ENCODE measurements at places on chromosomes 11 and 22. TPM values are rescaled to one million over a fixed set of nuclear protein-coding genes. Genes with fewer than 3 reads are reported as not detected.

The DMC1 gene
- 0.91 TPM for total RNA-seq

The MMP3 gene
- not detected for total RNA-seq

The DDX25 gene
- total RNA-seq, result 0.24 TPM

The OR51I1 gene
- total RNA-seq, result not detected

The CARNS1 gene
- total RNA-seq, result 5.7 TPM

The FOLH1 gene
- not detected for total RNA-seq

The ARFGAP2 gene
- total RNA-seq, result 145 TPM

The SLC17A6 gene
- total RNA-seq, result not detected

The RASL10A gene
- 0.98 TPM for total RNA-seq

DNA sequence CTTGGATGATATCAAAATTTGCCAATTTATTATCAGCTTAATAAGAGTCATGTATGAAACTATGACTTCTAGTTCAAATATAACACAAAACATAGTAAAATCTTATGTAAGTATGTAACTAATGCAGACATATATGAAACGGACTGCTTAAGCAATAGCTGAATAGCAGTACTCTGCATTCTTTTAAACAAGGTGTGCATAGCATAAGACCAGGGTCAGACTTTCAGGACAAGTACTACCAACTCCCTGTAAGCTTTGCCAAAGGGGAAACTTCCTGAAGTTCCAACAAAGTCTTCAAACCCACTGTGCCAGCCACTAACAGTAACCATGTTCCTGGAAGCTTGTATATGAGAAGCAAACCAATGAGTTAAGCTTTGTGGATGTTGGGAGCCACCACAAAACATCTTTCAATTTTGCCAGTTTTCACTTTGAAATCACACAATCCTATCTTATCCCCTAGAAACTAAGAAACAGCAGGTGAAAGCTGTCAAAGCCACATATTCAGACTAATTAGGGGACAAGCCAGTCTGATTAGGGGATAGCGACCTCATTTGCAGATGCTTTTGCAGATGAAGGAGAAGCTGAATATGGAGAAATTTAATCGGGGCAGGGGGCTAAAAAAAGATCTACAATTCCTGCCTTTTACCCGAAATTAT, 13.3 kb downstream of the RBFOX2 start:
- no peak for DNase-seq

GRCh38 chr11:9367551-9367950, 16.9 kb upstream of the IPO7 start:
- no peak for DNase-seq

- DNase-seq, result no peak
These were observed 133.7 kb upstream of the FIBIN start for GRCh38 chr11:26860091-26860780.

DNA sequence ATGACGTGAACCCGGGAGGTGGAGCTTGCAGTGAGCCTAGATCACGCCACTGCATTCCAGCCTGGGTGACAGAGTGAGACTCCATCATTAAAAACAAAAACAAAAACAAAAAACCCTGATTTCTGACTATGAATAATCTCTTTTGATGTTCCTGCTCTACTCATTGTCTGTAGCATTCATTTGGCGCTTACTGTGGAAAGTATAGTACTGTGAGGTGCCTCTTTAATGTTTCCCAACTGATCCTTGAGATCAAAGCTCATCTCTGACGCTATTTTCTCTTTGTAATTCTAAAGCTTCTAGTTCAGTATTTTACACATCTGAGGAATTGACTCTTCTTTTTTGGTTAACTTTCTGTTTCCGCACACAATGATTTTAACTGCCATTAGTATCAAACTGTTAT, 60.0 kb downstream of the GRK3 start:
- no peak for DNase-seq

- no peak for DNase-seq
These were observed 875.2 kb downstream of the BRD1 start for GRCh38 chr22:48952256-48953102.

- DNase-seq, result no peak
These were observed 6.9 kb upstream of the MS4A14 start for GRCh38 chr11:60389279-60389910.

- no peak for DNase-seq
These were observed 484.7 kb upstream of the TENM4 start for GRCh38 chr11:79925570-79925969.

DNA sequence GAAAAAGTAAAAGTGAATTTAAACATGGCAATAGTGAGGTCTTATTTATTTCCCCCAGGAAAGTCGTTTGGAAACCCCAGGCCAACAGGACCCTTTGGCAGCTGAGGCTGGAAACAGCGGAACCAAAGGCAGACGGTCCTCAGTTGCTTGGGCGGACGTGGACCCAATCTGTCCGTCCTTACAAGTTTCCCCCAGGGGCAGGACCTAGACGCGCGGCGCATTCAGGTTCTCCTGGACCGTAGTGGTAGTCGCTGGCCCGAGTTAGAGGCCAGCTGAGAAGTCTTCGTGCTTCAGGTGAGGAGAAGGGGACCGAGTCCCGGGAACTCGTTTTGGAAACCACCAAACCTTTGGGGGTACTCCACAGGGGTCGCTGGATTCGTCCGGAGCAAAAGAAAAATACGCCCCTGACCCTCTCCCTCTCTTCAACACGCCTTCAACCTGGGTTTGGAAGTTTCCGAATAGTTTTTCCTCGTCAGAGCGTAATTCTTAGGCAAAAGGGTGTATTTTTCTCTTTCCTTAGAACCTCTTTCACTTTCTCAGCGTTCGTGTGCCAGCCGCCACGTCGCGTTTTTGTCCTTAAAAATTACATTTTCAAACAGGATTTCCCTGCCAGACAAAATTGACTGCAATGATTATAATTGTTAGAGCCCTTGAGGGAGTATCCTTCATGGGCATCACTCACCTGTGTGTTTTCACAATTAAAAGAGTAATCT, 2.1 kb downstream of the METTL15 start:
- DNase-seq, result peak; percentile 36

GRCh38 chr11:16526947-16527346, 170.6 kb upstream of the SOX6 start:
- no peak for DNase-seq

GRCh38 chr11:131841925-131842635, 471.7 kb downstream of the NTM start:
- no peak for DNase-seq

GRCh38 chr22:30803679-30804078, 109.0 kb downstream of the OSBP2 start:
- DNase-seq, result no peak

DNA sequence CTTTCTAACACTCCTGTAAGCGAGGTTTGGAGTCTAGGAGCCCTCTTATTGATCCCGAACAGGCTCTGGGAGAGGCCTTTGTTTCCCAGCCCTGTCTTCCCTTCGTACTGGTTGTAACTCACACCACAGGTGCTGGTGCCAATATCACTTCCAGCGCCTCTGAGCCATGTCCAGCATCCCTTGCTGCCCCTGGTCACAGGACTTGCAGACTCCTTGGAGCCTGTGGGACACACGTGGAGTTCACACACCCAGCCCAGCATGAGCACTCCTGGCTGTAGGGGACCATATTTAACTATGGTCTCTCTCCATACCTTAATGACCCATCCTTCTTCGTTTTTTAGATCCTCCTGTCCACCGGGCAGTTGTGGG, 2.2 kb downstream of the ZBTB16 start:
- no peak for DNase-seq

GRCh38 chr11:66688561-66689534, 11.2 kb upstream of the RBM4B start:
- no peak for DNase-seq

DNA sequence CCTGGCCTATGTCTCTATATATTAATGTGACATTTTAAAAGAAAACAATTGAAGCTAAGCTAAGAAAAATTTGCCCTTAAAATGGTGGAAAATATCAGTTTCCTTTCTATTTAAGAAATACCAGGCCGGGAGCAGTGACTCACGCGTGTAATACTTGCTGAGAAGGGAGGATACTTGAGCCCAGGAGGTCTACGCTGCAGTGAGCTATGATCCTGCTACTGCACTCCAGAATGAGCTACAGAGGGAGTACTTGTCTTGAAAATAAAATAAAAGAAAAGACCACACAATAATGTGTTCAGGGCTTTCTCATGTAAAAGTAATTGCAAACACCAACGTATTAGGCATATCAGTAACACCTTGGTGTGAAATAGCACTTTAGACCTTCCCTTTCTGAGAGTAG, 1.4 kb upstream of the PRSS23 start:
- no peak for DNase-seq

DNA sequence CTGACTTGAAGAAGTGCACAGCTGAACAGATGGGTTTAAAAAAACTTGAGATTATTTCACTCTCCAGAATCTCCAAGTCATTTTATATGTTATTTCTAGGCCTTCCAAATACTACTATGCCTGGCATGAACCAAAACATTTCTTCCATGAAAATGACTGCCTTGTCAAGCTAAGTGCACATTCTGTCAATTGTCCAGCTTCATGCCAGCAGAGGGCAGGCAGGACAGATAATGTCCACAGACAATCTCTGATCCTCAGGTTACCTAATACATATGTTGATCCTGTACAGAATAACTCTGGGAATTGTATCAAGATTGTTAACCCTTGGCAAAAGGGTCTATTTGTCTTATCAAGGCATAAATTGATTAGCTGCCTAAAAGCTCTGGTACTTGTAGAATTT, 229.5 kb downstream of the AASDHPPT start:
- DNase-seq, result no peak

DNA sequence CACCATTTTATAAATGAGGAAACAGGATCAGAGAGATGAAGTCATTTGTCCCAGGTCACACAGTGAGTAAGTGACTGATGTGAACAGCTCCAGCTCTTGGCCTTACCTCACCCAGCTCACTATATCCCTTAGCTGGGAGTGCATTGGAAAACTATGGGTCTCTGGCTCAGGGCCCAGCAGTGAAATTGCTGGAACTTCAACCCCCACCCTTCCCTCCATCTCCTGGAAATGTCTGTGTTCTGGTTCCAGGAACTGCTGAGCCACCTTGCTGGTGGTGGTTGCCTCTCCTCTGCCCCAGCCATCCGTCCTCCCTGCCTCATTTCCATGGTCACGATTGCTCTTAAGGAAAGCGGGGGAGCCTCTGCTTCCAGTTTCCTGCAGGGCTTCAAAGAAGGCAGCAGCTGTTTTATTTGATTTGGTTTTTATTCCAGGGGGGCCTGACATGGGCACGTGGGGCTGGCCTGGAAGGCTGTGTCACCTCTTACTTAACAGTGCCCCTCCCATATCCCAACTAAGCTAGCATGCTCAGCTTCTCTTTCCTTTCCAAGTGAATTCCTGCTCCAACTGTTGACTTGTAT, 46.2 kb upstream of the CSTF3 start:
- DNase-seq, result no peak

DNA sequence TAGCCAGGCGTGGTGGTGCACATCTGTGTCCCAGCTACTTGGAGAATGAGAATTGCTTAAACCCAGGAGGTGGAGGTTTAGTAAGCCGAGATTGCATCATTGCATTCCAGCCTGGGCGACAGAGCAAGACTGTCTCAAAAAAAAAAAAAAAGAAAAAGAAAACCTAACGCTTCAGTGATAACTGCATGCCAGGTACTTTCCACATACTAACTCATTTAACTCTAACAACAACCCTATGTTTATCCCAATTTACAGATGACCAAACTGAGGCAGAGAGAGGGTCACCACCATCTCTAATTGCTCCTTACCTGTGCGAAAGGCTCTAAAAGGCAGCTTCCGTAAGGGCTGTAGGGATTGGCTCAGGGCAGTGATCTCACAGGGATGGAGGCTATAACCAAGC, 11.6 kb downstream of the PISD start:
- DNase-seq, result no peak

- DNase-seq, result no peak
These were observed 84.6 kb downstream of the C22orf31 start for GRCh38 chr22:28977060-28977459.
